ENCODE measurements at places on chromosomes 7 and 10.
A peak's percentile ranks its signal among the peaks of the same experiment; 100 is the strongest.

GRCh38 chr10:21329995-21330627 is 195.4 kb downstream of the SKIDA1 start:
- no peak for DNase-seq

GRCh38 chr10:19221216-19221615 is 172.6 kb downstream of the MALRD1 start:
- DNase-seq: no peak

- no peak for DNase-seq
Observed at GRCh38 chr7:93146472-93147141, 1.6 kb downstream of the SAMD9L start.

GRCh38 chr10:86419101-86419500 is 52.5 kb upstream of the GRID1 start:
- no peak for DNase-seq

- no peak for DNase-seq
Observed at GRCh38 chr10:51030480-51030879, 43.8 kb upstream of the PRKG1 start.

- no peak for DNase-seq
Observed at GRCh38 chr10:132269266-132270230, 38.2 kb downstream of the STK32C start.

GRCh38 chr7:132771301-132771730 is 195.0 kb upstream of the PLXNA4 start:
- peak; percentile 28 for DNase-seq

DNA sequence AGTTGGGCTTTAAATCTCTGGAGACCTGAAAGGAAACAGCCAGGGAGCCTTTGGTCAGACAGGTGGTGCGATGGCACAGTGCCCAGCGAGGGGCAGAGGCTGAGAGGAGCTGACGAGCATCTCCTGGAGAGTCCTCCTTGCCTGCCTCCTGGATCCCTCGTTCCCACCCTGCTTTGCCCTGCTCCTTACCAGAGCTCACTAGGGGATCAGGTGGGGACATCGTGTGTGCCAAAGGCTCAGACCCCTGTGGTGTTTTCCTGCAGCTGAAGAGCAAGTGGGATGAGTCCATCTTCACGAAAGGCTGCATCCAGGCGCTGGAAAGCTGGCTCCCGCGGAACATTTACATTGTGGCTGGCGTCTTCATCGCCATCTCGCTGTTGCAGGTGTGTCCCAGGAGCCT is 21.8 kb upstream of the SH2D4B start:
- DNase-seq: no peak

All from CD4-positive, alpha-beta T cell treated with Interleukin-2 at 100 ng/mL for 4 hours (primary cell).